ENCODE measurements at places on chromosomes 7 and 10.

DNA sequence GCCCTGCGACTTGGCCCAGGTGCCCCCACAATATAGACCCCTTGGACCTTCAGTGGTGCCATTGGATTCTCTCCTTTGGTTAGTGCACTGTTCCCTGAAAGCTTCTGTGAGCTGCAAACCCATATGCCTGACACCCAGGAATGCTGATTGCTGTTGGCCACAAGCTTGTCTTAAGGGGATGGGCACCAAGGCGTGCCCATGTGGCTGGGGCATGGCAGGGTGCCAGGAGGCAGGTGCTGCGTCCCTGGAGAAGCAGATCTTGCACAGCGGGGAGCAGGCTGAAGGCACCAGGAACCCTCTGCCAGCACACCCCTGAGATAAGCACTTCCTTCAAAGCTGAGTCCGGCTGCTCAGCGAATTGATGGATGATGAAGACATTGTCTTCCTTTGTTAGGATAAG is 411.8 kb downstream of the SDK1 start:
- ATAC-seq: no peak

GRCh38 chr10:85767891-85768290 is 598.7 kb downstream of the GRID1 start:
- no peak for ATAC-seq

- ATAC-seq: no peak
Measured at GRCh38 chr7:17564678-17565212, 266.3 kb downstream of the AHR start.

DNA sequence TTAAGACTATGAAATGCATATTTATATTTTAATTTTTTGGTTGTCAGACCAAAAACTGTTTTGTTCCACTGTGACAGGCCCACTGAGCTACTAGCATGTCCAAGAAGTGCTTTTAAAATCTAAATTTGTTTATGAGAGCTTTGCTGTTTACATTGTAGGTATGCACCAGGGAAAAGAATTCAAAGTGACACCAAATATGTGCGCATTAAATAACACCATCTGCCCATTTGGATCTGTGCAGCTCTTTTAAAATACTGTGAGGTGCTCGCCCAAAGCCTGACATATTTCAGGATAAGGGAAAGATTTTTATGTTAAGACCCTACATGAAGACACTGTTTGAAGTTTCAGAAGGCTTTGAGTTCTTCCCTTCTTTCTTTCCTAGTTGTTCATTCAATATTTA is 162.9 kb downstream of the ST7 start:
- ATAC-seq: no peak

DNA sequence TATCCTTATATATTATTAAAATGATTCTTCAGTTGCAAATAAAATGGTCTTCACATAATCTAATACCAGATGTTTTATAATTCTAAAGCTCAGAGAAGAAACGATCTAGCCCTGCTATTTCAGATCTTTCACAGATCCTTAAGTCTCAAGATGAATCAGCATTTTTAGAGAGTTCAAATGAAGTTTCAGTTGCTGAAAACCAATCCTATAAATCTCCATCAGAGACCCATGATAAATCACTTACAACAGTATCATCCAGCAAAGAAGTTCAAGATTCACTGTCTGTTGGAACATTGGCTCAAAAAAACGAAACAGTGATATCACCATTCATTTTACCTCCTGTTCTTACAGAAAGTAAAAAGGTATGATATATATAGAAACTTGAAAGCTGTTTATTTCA is 137.0 kb downstream of the CCDC7 start:
- ATAC-seq: no peak

DNA sequence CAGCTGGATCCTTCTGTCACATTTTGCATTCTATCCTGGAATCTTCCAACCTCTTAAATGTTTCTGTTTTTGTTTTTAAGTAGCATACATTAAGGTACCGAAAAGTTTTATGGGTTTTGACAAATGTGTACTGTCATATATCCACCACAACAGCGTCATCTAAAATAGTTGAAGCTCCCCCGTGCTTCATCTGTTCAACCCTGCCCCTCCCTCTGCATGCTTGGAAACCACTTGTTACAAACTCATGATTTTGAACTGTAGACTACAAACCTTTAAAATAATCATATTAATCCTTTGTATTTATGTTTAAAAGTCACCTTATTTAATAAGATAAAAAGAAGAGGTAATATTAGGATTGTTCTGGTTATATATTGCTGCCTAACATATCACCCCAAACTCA is 182.8 kb upstream of the SMIM30 start:
- ATAC-seq: no peak

Data from activated T-helper 17 cell treated with anti-CD3 and anti-CD28 coated beads, Interleukin-2, amount 50 U/mL, for 72 hours (primary cell).